CD4-positive, alpha-beta memory T cell (primary cell): ENCODE measurements at places on chromosomes 2 and 18.

DNA sequence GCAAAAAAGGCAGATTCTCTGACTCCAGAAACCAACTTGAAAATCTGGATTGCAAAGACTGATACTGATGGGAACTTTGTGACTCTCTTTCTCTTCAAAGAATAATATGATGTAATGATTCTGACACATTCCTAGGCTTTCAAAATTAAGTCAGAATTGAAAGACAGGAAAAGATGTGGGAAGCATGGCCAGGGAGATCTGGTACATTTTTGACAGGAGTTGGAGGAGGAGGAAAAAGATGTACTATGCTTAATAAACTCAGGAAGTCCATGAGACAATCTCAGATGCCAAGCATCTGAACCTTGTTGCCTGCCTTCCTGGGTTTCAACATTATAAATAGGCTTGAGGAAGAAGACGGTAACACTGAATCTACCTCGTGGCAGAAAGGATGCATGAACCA, 34.2 kb downstream of the KLF7 start:
- DNase-seq, result no peak

DNA sequence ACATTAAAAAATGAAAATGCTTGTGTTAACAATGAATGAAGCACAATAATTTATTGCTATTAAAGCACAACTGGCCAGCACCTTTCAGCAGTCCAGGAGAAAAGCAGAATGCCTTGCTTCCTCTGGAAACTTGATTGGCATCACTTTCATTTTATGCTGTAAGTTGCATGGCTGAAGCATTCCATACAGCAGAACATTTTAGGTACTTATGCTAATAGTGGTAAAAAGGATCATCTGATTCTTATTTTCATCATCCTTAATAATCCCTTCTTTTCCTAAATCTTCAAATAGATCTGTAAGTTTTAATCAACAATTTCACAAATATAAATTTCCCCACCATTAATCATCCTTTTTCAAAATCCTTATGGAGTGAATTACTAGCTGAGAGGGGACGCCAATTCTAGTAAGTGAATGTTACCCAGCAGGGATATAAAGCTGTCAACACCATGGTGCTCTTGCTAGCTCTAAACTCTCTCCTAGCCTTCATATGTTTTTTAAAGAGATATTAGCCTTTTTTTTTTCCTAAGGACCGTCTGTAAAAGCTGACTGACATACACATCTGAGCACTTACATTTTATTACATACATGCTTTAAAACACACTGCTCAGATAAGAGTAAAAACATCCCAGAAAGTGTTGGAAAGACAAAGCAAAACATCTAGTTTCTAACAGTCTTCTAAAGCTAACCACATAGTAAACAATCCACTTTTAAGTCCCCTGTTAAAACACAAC, 5.3 kb downstream of the SATB2 start:
- DNase-seq, result no peak

- no peak for DNase-seq
Measured at GRCh38 chr2:25697559-25698341, 24.4 kb upstream of the DTNB start.

GRCh38 chr2:61262699-61263098, 100.7 kb downstream of the C2orf74 start:
- DNase-seq, result no peak

- no peak for DNase-seq
Measured at GRCh38 chr2:136324966-136325365, 207.0 kb upstream of the CXCR4 start.

- DNase-seq, result no peak
Measured at GRCh38 chr2:66346231-66346664, 88.7 kb upstream of the MEIS1 start.

- peak; percentile 77 for DNase-seq
Measured at GRCh38 chr2:109143214-109144187, 14.5 kb downstream of the SH3RF3 start.

DNA sequence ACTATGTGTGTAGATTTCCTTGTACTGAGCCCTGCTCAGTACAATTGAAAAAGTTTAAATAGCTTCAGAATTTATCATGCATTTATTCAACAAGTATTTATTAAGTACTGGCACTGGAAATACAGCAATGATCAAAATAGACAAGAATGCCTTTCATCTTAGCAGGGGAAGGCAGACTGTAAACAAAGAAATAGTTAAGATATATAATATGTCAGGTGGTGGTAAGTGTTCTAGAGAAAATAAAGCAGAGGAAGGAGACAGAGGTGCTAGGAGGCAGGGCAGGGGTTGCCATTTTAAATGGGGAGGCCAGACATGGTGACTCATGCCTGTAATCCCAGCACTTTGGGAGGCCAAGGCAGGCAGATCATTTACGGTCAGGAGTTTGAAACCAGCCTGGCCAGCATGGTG, 13.6 kb upstream of the LIPG start:
- DNase-seq, result no peak

DNA sequence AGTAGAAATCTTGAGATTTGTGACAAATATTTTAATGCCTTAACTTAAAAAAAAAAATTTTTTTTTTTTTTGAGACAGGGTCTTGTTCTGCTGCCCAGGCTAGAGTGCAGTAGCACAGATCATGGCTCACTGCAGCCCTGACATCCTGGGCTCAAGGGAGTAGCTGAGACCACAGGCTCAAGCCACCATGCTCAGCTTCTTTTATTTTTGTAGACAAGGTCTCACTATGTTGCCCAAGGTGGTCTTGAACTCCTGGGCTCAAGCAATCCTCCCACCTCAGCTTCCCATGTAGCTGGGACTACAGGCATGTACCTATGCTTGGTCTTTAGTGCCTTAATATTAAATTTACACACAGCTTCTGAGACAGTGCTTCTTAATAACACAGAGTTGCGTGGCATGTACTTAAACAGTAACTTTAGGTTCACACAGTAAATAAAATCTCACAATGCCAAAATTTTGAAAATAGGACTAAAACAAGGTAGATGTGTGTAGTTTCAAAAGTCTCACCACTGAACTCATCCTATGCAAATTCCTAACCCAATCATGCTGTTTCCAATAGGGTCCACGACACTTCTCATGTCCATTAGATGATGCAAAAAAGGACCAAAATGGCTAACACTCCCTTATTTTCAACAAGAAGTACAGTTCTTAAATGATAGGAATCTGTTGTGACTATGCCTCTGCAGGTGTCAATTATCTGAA, 4.1 kb downstream of the HSPD1 start:
- no peak for DNase-seq

- peak; percentile 21 for DNase-seq
Measured at GRCh38 chr2:12931186-12931844, 214.6 kb downstream of the TRIB2 start.

- no peak for DNase-seq
Measured at GRCh38 chr2:182715121-182715891, 751 bp upstream of the DNAJC10 start.

DNA sequence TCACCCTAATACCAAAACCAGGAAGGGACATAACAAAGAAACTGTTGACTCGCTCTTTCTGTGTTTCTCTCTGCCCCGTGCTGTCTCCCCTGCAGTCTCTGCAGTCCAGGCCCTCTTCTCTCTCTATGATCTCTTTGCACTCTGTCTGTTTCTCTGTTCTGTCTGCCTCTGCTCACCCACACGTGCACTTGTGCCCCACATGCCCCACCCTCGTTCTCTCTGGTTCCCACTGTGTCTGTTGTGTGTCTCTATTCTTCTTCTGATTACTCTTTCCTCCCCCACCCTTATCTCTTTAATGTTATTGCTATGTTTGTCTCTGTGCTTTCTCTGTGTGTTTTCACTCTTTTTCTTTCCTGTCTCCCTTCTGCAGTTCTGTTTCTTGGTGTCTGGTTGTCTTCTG, 54.0 kb downstream of the NAT8 start:
- DNase-seq, result no peak

DNA sequence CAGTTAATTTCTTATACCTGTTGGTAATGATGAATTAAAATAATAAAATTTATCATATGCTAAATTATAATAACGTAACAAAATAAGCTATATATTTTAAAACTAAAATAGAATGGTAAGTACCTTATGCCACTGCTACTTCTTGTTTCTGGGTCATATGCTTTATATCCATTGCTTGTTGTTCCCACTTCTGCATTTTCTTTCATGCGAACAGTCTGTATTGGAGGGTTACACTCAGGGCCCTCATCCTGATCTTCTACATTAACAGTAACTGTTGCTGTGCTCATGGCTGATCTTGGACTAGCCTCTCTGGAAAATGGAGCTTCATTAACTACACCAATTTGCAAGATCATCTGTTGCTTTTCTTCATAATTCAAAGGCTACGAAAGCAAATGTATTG, 22.2 kb downstream of the DSC2 start:
- no peak for DNase-seq

GRCh38 chr2:62489162-62489561, 16.8 kb downstream of the TMEM17 start:
- DNase-seq, result no peak

- no peak for DNase-seq
Measured at GRCh38 chr2:174996622-174997021, 8.6 kb downstream of the CHN1 start.

DNA sequence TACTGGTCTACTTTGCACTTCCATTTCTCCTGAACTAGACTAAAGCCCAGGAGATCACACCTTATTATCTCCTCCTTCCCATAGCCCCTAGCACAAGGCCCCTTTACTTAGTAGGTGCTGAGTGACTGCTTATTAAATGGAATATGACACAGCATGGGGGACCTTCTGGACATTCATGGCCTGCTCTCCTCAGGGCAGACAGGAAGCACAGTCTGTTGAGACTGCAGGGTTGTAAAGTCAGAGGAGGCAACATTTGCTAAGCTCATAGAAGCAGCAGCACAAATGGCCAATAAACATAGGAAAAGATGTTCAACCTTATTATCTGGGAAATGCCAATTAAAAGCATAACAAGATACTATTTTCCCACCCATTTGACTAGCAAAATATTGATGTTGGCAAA, 75.3 kb downstream of the DNMT3A start:
- no peak for DNase-seq

- no peak for DNase-seq
Measured at GRCh38 chr18:33269223-33269622, 171.3 kb downstream of the CCDC178 start.

DNA sequence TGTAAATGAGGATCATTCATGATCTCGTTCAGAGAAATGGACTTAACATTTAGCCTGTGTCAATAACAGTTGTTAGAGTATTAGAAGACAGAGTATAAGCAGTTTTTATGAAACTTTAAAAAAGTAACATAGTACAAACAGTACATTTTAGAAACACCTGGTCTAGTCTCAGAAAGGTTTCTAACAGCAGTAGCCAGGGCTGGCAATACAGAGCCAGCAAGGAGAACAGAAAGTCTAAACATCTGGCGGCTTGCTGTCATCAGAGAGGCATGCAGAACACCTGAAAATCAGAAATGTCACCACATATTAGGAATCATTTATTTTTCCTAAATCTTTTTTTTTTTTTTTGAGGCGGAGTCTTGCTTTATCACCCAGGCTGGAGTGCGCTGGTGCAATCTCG, 50.1 kb downstream of the RPL31 start:
- DNase-seq, result no peak

GRCh38 chr2:118801151-118801550, 46.3 kb downstream of the EN1 start:
- no peak for DNase-seq

- no peak for DNase-seq
Measured at GRCh38 chr2:62013641-62014040, 108.2 kb downstream of the COMMD1 start.

- DNase-seq, result no peak
Measured at GRCh38 chr18:75790111-75790510, 362.6 kb upstream of the SMIM21 start.

DNA sequence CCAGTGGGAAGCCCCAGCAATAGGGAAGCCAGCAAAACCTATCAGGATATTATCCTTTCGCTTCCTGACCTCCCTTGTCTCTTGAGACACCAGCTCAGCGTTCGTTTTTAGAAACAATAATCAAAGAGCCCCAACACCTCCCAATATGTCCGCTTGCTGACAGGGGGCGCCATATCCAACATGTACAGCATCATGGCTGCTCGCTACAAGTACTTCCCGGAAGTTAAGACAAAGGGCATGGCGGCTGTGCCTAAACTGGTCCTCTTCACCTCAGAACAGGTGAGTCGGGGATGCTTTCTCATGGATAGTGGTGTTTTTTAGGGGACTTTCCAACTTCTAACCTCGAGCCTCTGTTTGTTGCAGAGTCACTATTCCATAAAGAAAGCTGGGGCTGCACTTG, 28.7 kb downstream of the GAD1 start:
- DNase-seq, result no peak

- DNase-seq, result no peak
Measured at GRCh38 chr2:178912416-178913048, 105.3 kb upstream of the TTN start.

DNA sequence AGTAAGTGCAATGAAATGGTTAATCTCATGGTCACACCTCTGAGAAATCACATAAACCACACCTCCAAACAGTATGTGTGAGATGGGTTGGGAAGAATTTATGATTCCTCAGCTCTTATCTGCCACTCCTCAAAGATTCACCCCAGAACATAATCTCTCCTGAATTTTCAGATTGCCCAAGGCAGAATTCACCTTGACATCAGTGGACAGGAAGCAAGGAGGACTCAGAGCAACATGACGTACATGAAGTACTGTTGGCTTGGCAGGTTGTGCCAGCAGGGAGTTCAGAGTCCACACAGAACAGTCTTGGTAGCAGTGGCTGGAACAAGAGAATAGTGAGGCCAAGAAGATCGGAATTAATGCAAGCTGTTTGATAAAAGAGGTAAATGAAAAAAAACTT, 31.7 kb upstream of the CYBRD1 start:
- no peak for DNase-seq

- DNase-seq, result no peak
Measured at GRCh38 chr2:48852938-48853337, 97.4 kb upstream of the LHCGR start.

DNA sequence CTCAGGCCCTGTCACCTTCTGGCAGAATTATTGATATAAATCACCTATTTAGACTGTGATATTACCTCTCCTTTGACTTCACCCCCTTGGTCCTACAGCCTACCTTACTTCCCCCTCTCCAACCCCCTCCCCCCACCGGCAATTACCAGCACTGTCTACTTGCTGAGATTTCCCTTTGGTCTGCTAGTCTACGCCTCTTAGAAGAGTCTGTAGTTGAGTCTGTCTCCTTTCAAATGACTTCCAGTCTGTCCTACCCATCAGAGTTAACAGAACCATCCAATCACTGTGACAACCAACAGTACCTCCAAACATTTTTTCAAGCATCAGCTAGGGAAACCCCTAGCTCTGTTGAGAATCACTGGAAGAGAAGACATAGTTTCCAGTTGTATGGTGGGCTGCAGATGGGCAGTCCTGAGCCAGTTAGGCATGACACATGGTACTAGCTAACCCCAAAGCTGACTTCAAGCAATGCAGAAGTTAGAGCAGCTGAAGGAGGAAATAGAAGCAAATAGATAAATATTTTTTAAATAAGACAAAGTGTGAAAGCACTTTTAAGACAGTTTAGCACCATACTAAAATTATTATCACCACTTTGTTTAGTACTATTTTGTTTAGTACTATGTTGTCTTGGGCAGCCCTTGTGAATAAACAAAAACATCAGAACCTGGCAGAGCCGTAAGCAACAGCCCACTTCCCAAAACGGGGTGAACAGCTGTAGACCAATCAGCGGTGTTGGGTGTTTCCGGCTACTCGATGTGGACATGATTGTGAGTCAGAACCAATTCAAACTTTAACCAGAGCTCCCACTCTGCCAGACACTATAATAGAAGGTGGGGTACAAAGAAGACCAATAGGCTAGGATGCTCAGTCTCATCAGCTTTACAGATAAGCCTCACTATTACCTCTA, 2.7 kb upstream of the ASNSD1 start:
- DNase-seq, result no peak
